Stimulated activated CD8-positive, alpha-beta memory T cell treated with anti-CD3 and anti-CD28 coated beads, Interleukin-12 subunit alpha, Interleukin-12 subunit beta, amount 100 ng/mL, for 4 hours (primary cell): ENCODE measurements at places on chromosomes 5 and 9.

- DNase-seq, result no peak
Observed at GRCh38 chr5:143261748-143262392, 141.6 kb downstream of the NR3C1 start.

DNA sequence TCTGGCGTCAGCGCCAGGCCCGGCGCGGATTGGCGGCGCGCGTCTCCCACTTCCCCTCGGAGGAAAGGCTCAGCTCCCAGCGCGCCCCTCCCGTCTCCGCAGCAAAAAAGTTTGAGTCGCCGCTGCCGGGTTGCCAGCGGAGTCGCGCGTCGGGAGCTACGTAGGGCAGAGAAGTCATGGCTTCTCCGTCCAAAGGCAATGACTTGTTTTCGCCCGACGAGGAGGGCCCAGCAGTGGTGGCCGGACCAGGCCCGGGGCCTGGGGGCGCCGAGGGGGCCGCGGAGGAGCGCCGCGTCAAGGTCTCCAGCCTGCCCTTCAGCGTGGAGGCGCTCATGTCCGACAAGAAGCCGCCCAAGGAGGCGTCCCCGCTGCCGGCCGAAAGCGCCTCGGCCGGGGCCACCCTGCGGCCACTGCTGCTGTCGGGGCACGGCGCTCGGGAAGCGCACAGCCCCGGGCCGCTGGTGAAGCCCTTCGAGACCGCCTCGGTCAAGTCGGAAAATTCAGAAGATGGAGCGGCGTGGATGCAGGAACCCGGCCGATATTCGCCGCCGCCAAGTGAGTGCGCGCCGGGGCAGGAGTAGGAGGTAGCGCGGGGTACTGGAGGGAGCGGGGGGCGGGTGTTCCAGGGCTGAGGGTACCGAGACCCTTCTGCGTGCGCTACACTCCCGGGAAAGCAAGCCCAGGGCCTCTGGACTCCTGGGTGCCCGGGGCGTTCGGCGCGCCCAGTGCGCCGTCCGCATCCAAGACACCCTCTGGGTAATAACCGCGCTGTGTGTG is at the start of gene MSX2:
Gene MSX2, plus strand, starts transcription at position 99 of the 777 bp plus-strand sequence. Its CDS starts 78 bp downstream, at position 177.
- DNase-seq, result no peak

DNA sequence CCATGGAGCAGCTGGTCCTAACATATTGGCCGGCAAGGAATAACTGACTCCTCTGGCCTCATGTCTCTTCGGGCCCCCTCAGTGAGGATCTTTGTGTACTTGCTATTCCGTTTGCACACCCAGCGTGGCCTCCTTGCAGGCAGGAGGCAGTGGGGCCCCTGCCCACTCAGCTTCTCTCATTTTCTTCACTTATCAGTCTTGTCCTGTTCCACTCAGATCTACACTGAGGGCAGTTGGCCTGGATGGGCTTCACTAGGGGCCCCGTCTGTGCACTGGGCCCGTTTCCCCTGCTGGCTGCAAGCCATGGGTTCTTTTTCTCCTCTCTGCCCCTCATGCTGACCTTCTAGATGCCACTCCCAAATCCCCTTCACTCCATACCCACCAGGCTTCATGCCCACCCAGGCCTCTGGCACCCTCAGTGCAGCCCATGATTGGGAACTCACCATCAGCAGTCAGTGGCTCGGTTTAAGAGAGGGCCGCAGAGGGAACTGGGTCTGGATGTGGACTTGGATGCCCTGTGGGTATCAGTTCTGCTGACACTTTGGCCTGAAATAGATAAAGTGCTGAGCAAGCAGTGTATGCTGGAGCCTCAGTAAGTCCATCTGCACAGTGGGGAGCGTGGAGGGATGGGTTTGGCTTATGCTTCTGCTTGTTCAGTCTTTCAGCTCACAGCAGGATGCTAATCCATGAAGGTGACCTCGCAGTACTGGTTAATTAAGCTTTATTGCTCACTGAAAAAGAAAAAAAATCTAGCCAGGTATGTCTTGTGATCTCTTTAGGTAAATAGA is 57.9 kb downstream of the ERBIN start:
- DNase-seq, result no peak

- DNase-seq, result no peak
Observed at GRCh38 chr9:113949571-113950078, 73.5 kb downstream of the ZNF618 start.

DNA sequence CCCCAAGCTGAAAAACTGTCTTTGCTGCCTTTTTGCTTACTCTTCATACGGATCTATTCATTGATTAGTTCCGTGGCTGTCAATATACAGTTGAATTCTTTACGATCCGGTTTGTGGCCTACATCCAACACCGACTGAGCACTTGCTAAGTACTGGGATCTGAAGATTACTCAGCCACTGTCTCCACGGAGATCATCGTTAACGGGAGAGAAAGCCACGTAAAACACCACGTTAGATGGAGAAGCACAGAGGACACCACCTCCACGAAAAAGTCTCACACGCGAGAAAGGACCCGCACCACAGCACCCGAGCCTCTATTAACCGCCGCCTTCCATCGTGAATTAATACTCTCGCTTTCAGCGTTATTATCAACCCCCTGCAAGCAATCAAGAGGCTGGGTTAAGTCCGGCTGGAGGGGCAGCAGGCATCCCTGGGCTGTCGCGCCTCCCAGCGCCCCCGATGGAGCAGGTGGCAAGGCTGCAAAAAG is 650 bp downstream of the ELP1 start:
- no peak for DNase-seq

DNA sequence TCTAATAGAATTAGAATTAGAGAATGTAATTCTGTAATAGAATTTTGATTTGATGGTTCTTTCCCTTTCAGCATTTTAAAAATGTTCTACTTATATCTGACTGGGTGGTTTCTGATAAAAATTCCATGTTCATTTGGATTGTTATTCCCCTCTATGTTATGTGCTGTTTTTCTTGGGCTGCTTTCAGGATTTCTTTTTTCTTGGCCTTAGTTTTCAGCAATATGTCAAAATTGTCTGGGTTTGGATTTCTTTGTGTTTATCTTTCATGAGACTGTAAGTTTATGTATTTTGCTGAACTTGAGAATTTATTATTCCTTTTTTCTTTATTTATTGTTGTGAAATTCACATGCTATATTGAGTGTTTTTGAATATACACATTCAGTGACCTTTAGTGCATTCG is 189.1 kb downstream of the RANBP17 start:
- DNase-seq, result no peak

- no peak for DNase-seq
Observed at GRCh38 chr5:68289498-68289897, 73.9 kb downstream of the PIK3R1 start.

- no peak for DNase-seq
Observed at GRCh38 chr9:77912895-77913693, 118.5 kb downstream of the GNAQ start.

GRCh38 chr9:27117489-27118135 is 8.6 kb downstream of the TEK start:
- no peak for DNase-seq

GRCh38 chr9:126053913-126054312 is 272.7 kb upstream of the MVB12B start:
- DNase-seq, result no peak

GRCh38 chr5:113265190-113265589 is 169.6 kb downstream of the TSSK1B start:
- no peak for DNase-seq

- DNase-seq, result no peak
Observed at GRCh38 chr5:138829341-138829740, 45.8 kb downstream of the LRRTM2 start.

- DNase-seq, result no peak
Observed at GRCh38 chr5:168401880-168402279, 84.4 kb upstream of the RARS1 start.

GRCh38 chr5:143562935-143563334 is 159.4 kb upstream of the NR3C1 start:
- no peak for DNase-seq

GRCh38 chr5:82150559-82150958 is 127.6 kb downstream of the RPS23 start:
- no peak for DNase-seq

- DNase-seq, result no peak
Observed at GRCh38 chr9:127278372-127278771, 13.8 kb downstream of the GARNL3 start.

GRCh38 chr9:99515093-99515492 is 293.0 kb downstream of the SEC61B start:
- DNase-seq, result no peak

DNA sequence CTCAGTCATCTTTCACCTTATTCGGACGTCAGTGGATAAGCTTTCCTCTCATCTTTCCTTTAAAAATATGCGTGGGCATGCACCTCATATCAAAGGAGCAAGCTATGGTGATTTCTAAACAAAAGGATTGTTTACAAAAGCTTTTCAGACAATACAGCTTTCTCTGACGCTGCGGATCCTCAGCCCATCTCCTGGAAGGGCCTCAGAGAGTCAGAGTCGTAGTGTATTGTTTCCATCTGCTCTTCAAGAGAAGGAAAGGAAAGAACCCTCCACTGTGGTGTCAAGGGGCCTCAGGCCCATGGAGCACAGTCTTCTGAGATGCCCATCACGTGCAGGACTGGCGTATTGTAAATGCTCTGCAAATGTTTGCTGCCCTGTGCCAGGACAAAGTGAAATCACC is 163.4 kb upstream of the MAP1B start:
- no peak for DNase-seq

GRCh38 chr5:142630927-142631539 is 54.9 kb downstream of the FGF1 start:
- no peak for DNase-seq

- no peak for DNase-seq
Observed at GRCh38 chr5:72180925-72181324, 73.7 kb downstream of the MAP1B start.

DNA sequence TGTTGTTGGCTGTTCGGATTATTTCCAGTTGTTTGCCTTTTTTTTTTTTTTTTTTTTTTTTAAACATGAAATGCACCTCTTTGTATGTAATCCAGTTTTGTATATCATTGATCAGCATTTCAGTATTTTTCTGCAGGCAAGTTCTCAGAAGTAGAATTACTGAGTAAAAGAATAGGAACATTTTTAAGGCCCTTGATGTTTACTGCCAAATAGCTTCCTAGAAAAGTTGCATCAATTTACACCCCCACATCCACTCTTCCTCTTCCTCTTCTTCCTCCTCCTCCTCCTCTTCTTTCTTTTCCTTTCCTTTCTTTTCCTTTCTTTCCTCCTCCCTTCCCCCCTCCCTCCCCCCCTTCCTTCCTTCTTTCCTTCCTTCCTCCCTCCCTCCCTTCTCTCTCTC is 69.4 kb upstream of the ENTREP1 start:
- no peak for DNase-seq
